ENCODE measurements at places on chromosomes 16 and 17.
A peak's percentile ranks its signal among the peaks of the same experiment; 100 is the strongest.

DNA sequence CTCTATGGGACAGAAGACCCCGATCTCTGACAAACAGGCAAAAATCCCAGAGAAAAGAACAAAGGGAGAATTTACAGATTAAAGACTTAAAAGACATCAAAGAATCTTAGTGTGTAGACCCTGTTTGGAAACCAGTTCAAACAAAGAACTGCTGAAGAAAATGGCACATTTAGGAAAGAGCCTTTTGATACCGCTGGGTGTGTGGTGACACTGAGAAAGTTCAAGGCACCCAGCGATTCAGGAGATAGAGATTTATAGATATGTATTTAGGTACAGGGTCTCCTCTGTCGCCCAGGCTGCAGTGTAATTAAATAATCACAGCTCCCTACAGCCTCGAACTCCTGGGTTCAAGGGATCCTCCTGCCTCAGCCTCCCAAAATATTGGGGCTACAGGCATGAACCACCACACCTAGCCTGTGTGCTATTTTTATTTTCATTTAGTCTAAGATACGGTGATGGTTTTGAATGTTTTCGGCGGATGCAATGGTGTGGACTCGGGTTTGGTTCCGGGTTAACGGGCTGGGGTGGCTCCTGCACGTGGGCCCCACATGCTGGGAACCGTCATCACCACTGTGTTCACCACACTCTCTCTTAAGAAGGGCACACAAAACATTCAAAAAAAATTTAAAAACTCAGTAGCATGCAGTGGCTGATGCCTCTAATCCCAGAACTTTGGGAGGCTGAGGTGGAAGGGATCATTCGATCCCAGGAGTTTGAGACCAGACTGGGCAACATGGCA lies 114.0 kb downstream of the ZNF778 start:
- no peak for DNase-seq

DNA sequence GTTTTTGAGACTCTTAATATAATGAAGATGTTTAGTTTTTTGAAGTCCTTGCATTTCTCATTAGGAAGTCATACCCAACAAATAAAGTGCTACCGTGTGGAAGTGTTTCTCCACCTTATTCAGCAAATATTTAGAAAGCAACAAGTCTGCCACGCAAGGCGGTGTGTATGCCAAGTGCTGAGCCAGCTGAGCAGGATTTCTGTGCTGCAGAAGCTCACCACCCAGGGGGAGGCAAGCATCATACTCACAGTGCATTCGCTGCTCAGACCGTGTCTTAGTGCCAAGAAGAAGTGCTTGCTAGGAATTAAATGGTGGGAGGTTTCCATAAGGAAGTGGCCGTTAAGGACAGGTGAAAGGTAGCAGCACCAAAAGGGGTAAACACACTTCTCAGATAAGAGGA lies 111.2 kb downstream of the ARHGAP44 start:
- no peak for DNase-seq

DNA sequence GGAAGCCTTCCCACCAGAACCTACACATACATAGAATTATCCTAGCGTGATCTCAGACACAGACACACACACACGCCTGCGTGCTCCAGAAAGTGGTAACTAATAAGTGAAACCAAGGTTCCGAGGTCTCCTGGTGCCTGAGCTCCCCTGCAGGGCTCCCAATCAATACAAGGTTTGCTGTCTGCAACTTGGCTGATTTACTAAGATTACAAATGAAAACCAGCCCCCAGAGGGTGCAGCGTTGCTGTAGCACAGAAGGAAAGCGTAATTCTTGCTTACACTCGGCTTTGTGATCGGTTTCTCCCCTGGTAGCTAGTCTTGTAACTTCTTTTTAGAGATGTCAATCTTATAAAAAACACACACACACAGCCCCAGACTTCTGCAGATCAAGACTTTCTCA lies 334.1 kb upstream of the XYLT1 start:
- DNase-seq: peak; percentile 29

DNA sequence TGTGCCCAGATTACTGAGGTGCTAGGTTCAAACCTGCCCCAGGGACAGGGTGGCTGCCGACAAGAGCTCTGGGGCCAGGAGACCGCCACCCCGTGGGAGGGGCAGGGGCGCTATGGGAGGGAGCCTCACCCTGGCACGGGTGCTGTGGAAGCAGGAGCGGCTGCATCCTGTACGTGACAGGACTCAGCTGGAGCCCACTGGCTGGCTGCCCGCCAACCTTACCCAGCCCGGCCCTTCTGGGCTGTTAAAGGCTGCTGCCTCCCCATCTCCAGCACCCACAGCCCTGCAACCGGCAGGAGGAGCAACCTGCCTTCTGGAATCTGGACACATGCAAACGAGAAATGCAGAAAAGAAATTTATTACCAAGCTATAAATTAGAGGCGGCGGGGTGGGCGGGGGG lies 11.2 kb downstream of the PAM16 start:
- peak; percentile 59 for DNase-seq

DNA sequence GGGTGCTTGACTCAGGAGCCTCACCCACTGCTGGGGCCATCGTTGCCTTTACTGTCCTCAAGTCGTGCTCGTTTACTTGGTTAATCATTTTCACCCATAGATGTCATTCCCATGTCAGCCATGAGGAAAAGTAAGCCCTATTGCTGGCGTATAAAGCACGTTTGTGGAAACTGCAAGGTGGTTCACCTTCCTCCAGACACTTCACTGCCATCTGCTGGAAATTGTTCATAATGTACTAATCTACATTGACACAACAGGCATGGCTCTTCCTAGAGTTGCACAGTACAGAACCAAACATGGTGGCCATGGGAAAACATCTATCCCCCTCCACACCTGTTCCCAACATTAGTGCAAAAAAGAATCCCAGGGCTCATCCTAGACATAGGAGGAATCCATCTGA lies 116.6 kb downstream of the ZNF18 start:
- DNase-seq: peak; percentile 62

GRCh38 chr17:34556384-34556783 lies 23.0 kb upstream of the TMEM132E start:
- no peak for DNase-seq

GRCh38 chr17:31513731-31514427 lies 122.4 kb downstream of the RAB11FIP4 start:
- DNase-seq: no peak

DNA sequence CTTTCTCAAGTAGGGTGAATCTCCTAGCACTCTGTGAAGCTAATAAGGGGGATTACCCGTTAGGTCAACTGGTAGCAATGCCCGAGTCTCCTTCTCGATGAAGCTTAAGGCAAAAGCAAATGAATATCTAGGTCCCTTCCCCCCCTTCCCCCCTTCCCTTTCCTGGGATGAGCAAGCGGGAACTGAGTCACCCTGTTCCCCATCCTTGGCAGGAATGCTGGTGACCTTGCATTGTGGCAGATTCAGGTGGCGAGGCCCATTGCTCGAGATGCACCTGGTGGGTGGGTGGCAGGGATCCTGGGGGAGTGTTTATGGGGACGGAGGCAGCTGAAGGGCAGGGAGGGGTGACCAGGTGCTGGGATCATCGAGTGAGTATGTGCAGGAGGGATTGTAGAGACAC lies 7.1 kb downstream of the NXPH3 start:
- DNase-seq: no peak
